ENCODE measurements at places on chromosomes 4 and X.

GRCh38 chrX:9610771-9611392 is 146.0 kb downstream of the TBL1X start:
- no peak for DNase-seq

DNA sequence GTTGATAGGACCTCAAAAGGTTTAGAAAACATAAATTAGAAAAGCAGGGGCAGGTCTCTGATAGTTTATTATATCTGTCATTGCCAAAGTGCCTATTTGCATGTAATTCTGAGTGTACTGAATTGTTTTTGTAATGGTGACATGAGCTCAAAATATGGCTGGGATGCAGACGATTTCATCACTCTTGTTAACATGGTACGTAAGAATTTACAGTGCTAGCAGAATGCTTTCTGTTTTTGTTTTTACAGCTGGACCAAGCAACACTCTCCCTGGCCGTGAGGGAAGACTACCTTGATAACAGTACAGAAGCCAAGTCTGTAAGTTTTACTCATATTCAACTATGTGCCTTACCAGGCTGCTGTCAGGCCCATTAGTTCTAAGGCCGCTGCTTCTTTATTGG is 58.1 kb downstream of the PHEX start:
- DNase-seq = no peak

DNA sequence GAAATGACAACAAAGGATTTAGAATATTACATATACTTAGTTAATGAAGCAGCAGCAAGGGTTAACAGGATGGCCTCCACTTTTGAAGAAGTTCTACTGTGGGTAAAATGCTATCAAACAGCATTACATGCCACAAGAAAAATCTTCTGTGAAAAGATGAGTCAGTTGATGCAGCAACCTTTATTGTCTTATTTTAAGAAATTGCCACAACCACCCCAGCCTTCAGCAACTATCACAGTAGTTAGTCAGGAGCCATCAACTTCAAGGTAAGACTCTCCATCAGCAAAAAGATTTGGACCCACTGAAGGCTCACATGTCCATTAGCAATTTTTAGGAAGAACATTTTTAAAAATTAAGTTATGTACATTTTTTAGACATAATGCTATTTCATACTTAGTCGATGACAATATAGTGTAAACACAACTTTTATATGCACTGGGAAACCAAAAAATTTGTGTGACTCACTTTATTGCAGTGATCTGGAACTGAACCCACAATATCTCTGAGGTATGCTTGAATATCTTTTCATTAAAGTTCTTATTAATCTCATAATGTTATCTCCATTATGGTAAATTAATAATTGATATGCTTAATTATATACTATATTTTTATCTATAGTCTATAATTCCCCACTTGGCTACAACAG is 81.2 kb downstream of the SPCS3 start:
- no peak for DNase-seq

DNA sequence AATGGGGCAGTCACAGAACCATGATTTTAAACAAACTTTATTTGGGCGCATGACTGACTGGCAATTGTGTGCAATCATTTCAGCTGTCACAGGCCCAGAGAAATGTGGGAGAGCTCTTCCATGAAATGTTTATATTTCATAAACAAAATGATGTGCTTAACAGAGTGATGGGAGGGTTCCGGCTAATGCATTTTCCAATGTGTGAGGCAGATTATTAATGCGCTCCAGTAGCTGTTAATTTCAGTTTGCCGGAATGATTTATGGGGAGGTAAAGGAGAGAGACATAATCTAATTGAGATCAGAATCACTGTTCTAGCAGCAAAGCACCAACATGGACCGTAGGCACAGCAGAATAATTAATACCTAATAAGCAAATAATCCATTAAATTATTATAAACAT is 55.6 kb downstream of the NKX6-1 start:
- no peak for DNase-seq

DNA sequence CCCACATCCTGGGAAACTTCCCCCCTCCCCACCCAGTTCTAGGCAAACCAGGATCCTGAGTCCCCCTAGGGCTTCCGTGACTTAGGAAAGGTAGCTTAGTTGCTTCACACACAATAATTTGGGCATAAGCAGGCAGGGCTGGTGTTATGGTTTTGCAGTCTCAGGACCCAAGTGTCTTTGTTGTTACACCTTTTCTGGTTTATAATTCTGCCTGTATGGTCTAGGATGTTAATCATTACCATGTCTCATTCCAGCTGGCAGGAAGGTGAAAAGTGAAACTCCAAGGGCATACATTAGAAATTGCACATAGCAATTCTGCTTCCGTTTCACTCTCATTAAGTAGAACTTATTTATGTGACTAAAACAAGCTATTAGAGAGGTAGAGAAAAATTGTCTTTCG is 16.8 kb downstream of the UGT8 start:
- no peak for DNase-seq

DNA sequence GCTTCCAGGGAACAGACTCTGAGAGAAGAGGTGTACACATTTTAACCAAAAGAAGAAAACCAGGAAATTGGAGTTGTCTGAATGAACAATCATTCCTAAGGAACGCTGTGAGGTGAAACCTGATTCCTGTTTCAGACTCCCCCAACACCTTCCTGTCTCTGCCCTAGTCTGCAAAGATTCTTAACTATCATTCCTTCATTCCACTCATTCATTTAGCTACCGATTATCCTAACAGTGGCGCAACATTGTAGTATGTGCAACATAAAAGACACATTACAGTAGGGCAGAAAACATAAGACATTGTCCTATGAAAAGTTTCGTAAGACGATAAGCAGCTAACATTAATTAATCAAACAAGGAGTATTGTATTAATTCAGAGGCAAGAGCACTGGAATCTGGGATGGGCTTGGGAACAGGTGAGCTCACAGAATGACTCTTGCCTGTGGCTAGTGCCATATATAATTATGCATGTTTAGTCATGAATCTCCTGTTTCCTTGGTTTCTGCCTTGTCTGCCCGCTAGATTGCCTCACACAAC is 23.8 kb upstream of the ADH7 start:
- DNase-seq = no peak

DNA sequence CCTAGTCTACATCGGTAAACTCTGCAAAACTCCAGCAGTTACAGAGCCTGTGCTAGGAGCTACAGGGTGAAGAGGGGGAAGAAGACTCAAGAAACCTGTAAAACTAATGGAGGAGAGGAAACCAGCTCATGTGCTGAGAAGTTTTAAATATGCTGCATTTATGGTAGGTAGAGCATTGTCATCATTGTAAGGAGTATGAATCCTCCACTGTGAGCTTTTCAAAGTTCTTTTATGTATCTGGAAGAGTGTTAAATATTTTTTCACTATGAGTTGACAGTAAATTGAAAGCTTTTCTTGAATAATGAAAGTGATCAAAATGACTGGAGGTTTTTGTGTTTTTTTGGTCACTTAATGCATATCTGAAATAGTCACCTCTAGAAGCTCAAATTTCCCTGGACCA is 46.2 kb downstream of the SEPTIN11 start:
- DNase-seq = no peak

DNA sequence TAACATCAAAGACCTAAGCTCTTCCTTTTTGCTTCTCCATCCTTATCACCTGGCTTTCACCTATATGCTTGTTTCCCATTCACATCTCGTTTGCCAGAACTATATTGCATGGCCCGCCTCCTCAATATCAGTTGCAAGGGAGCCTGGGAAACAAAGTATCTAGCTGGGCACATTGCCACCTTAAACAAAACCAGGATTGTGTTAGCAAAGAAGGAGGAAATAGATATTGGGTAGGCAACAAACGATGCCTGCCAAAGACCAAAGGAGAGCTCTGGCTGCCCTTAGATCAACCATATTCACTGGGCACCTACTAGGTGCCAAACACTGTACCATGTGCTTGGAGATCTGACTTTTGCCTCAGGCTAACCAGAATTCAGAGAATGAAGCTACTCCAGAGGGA is 107.5 kb downstream of the GRIA3 start:
- DNase-seq = no peak

GRCh38 chr4:122525865-122526264 is 69.3 kb upstream of the IL2 start:
- no peak for DNase-seq

- DNase-seq = peak; percentile 46
These were observed 17.0 kb upstream of the PAPSS1 start for GRCh38 chr4:107736924-107737448.
